HT-29 (cell line): ENCODE measurements at places on chromosomes 2 and 18.

GRCh38 chr18:57113799-57114420 lies 33.0 kb upstream of the BOD1L2 start:
- no peak for DNase-seq

- no peak for DNase-seq
These were observed 926.2 kb upstream of the SOX11 start for GRCh38 chr2:4765787-4766530.

- DNase-seq: no peak
These were observed 21.0 kb downstream of the PNPT1 start for GRCh38 chr2:55672630-55673029.

DNA sequence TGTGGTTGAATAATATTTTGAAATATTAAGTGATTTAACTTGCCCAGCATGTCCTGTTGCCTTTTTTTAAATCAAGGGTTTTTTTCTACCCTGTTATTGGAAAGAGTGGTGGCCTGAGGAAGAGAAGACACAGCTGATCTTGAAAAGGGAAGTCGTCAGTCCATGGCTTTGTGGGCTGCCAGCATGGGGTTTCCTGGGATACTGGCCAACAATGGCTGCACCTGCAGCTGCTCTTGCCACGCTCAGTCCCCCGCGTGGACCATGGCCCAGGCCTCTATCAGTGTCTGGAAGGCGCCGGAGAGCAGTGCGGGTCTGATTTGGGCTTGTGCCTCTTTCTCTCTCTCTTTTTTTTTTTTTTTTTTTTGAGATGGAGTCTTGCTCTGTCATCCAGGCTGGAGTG lies 99.3 kb downstream of the ASB1 start:
- no peak for DNase-seq

DNA sequence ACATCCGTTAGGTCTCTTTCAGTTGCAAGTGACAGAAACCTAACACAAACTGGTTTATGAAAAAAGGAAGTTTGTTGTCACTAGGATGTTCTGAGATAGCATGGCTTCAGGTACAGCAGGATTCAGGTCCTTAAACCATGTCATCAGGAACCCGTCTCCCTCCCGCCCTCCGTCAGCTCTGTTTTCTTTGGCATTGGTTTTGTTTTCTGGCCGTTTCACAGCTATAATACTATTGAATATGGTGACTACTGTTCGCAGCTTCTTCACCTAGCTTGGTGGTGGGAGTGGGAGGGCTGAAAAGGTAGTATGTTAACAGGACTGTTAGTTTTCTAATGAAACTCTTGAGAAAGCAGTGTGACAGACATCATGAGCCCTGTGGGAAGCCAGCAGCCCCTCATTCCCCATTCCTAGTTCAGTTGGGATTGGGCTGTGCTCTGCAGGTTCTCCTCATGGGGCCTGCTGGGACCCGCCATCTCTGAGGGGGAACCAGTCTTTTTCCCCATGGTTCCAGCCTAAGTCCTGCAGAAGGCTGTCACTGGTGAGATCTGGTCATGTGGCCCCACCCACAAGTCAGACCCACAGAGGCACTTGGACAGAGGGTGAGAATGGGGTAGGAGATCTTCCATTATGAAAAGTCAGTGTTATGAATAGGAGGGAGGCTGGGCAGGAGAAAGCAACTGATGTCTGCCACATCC lies 12.1 kb downstream of the PTMA start:
- DNase-seq: no peak

DNA sequence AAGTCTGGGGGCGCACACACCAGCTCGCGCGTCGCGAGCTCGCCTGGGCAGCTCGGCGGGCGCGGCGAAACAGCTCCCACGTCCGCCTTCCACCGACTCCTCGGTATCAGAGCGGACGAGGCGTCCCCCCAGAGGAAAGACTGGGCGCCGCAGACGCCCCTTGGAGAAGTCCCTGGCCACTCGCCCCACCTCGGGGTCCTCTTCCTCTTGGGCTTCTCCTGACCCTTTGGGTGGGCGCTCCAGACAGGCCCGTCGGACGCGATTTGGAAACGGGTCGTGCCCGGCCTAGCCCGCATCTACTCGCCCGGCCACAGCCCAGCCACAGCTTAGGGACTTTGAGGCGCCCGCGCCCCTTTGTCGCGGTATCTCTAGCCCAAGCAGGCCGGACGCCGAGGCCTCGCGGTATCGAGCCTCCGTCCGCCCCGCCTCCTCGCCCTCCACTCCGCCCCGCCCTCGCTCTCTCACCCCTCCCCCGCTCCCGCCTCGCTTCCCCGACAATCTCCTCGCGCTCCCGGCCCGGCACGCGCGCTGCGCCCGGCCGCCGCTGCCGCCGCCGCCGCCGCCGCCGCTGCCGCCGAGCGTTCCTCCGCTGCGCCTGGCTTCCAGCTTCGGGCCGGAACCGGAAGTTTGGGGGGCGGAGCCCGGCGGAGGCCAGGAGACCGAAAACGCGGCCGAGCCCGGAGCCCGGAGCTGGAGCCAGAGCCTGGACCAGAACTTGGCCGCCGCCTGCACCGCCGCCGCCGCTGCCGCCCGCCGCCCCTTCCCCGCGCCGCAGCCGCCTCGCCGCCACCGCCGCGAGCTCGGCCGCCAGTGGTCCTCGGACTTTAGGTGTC lies 749 bp upstream of the ACVR2A start:
- DNase-seq: peak; percentile 87

GRCh38 chr2:61937886-61938285 lies 32.4 kb downstream of the COMMD1 start:
- no peak for DNase-seq

GRCh38 chr2:223169830-223170605 lies 118.0 kb downstream of the KCNE4 start:
- DNase-seq: no peak
